Sigmoid colon (tissue), 7 donors: ENCODE measurements at places on chromosomes 16 and 17.

DNA sequence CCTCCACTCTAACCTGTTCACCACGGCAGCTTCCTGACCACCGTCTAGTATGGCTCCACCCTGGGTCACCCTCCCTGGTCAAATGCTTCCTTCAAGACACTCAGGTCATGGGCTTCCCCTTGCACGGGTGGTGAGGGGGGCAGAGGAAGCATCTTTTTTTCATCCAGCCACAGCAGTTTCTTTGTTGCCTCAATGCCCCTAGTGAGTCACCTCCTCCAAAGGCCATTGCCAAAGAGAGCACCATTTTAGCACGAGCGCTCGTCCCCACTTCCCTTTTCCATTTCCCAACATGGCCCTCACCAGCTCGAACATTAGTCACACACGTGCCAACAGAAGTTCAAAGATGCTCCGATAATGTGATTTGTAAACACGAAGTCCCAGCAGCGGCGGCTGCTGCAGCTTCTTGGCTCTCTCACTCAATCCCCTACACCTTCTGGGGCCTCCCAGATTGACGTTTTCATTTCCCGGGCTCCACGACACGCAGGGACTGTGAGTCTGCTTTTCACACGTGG, 134.6 kb downstream of the GAS7 start:
- DNase-seq = peak; percentile 79

GRCh38 chr16:75695708-75696107, 5.6 kb downstream of the DUXB start:
- DNase-seq = no peak

DNA sequence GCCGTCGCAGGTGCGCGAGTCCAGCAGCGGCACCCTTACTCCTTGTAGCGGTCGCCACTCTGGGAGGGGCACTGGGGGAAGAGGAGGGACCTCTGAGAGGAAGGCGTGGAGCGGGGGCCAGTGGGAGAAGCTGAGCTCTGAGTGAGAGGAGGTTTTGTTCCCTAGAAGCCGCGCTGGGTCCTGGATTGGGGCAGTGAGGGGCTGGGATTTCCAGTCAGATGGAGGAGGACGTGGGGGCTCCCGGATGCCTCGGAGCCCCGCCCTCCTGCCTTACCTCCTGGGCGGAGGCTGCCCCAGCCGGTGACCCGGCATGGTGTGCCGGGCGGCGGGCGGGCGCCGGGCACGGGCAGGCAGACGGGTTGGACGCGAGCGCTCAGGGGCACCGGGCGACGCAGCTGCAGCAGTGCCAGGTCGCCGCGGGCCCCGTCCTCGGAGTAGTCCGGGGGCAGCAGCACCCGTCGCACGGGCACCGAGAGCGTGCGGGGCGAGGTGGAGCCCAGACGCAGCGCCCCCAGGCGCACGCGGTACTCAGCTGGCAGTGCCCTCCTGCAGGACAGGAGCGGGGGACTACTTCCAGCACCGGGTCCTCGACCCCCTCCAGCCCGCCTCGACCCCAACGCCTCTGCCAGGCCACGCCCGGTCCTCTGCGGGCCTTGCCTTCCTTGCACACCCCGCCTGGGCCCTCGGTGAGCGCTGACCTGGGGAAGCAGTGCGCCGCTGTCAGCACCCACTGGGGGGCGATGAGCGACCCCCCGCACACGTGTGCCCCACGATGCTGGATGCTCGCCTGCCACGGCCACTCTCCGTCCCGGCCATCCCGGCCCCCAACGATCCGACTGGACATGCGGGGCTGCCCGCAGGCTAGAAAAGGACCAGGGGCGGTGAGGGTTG, 2.0 kb downstream of the PRSS33 start:
- DNase-seq = peak; percentile 61

GRCh38 chr17:81870131-81870980, 781 bp downstream of the ARHGDIA start:
- peak; percentile 76 for DNase-seq

GRCh38 chr17:63042256-63042812, 76.3 kb downstream of the TANC2 start:
- no peak for DNase-seq

DNA sequence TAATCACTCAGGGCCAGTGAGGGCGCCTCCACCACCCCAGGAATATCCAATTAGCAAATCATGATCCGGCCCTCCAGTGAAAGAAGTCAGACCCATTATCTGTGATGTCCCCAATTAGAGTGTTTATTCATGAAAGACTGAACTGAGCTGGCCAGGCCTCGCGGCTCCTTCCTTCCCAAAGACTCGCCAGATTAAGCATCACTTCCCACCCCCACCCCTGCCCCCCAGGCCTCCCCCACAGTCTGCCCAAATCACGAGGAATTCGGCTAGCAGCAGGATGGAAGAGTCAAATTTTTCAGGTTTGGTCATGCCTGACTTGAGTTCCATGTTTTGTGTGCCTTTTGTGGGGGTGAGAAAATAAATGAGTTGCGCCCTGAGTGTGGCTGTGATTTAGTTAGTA, 298.4 kb upstream of the SALL1 start:
- DNase-seq = no peak

DNA sequence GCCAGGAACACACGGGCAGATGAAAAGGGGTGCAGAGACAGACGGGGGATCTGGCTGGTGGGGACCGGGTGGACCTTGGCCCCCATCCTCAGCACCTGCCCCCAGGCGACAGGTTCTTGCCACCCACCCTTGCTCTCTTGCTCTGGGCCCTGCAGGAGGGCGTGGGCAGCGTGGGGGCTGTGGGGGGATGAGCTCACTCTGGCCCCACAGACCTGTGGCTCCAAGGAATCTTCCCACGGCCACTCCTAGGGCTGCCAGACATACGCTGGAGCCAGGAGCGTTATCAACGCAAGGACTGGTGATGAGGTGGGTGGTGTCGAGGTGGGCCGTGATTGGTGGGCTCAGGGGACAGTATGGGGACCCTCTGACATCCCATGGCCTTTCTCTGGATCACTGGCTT, 6.3 kb downstream of the CTRB1 start:
- no peak for DNase-seq
